ENCODE measurements at places on chromosomes 7 and 10.

DNA sequence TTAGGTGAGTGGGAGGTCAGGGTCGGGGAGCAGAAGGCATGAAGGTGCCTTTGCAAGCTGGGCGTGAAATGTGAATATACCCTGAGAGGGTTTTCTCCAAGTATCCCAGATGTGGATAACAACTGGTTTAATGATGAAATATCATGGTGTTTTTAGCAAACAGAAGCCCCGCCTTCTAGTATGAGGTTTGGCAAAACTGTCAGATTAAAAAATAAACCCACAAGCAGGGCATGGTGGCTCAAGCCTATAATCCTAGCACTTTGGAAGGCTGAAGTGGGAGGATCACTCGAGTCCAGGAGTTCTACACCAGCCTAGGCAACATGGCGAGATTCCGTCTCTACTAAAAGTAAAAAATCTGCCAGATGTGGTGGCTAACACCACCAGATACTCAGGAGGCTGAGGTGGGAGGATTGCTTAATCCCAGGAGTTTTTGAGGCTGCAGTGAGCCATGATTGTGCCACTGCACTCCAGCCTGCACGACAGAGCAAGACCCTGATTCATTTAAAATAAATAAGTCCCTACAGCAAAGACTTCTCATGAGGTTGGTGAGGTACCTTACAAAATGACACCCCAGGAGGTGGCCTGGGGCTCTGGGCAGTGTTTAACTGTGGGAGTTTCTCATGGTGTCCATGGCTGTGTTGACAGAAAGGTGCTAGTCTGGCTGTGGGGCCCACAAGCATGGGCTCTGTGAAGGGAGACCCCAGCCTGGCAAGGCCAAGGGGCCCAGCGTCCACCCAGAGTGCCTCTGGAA is 6.7 kb upstream of the PWWP2B start:
- H3K4me3 ChIP-seq, result no peak overlapping the region
- H3K36me3 ChIP-seq, result no peaks in the 10 kb centered on the region
- peaks cover 6% of the 10 kb centered on the region for H3K4me1 ChIP-seq
- H3K27me3 ChIP-seq, result no peaks in the 10 kb centered on the region
- H3K27ac ChIP-seq, result no peak overlapping the region

DNA sequence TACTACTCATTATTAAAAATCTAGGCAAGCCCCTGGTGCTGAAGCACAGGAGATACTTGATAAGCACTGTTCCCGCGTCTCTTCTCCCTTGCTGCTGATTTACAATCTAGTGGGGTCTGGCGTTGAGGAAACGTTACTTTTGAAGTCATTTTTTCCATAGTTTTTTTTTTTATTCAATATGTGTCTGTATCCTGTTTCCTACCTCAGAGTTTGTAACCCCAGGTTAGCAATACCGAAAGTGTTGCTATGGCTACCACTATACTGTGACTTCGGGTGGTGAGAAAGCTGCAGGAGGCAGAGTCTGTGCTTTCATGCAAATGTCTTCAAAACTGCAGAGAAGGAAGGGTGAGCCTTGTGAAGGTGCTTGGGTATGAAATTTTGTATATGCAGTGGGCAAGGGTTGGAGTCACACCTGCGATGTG is 458.8 kb upstream of the GHITM start:
- peak overlapping the region; percentile 25 for H3K4me3 ChIP-seq
- peak overlapping the region; percentile 52 for H3K27ac ChIP-seq
- no peaks in the 10 kb centered on the region for H3K27me3 ChIP-seq
- H3K4me1 ChIP-seq, result peaks cover 19% of the 10 kb centered on the region

DNA sequence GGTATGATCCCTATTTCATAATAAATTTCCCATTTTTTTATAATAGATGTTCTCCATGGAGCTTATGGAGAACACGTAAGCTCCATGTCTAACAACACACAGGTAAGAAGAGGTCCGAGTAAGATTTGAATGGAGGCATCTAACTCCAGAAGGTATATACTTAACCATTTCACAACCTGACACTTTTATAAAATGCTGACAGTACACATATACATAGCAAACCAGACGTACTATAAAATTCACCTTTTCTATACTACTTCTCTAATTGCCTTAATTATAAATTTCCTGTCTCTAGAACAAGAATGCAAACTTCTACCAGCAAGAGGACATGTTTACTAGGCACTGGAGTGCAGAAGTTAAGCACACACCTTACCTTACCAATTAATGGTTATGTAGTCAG is 151.3 kb downstream of the DGKI start:
- no peaks in the 10 kb centered on the region for H3K27me3 ChIP-seq
- H3K36me3 ChIP-seq, result peaks cover 1% of the 10 kb centered on the region
- no peaks in the 10 kb centered on the region for H3K4me1 ChIP-seq
- H3K4me3 ChIP-seq, result no peak overlapping the region

DNA sequence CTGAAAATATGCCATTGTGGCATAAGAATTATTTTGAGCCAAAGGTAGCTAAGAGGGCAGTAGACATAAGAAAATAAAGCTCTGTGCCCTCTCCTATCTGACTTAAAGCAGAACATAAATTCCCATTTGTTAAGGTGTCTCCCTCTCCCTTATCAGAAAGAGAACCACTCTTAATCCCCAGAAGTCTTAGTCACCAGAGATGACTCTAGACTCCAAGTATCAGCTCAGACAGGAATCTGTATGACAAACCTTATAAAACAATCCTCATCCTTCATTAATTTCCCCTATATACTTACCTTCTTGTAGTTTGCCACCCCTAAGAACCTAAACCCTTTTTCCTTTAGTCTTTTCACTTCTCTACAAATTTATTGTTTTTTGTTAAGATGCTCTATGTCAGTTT is 21.8 kb upstream of the PIP4K2A start:
- H3K27me3 ChIP-seq, result no peaks in the 10 kb centered on the region
- DNase-seq, result no peak
- no peak overlapping the region for H3K27ac ChIP-seq
- no peaks in the 10 kb centered on the region for H3K36me3 ChIP-seq

DNA sequence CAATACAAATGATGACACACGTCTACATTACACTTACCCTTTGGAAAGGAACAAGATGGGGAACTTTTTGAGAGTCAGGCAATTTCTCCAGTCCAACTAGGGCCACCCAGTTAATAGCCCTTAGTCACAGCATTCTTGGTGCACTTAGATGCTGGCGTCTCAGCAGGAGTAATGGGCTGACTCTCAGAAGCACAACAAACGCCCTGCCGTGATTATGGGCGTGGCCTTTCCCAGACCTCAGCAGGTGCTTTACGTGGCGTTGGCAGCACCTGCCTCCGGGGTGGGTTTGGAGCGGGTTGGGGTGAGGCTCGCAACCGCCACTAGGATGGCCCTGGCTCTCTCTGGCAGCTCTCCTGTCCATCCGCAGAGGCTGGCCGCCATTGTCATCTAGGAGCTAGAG is 147.6 kb upstream of the SHH start:
- H3K4me1 ChIP-seq, result peaks cover 25% of the 10 kb centered on the region
- peaks cover 15% of the 10 kb centered on the region for H3K27me3 ChIP-seq
- H3K27ac ChIP-seq, result no peak overlapping the region

DNA sequence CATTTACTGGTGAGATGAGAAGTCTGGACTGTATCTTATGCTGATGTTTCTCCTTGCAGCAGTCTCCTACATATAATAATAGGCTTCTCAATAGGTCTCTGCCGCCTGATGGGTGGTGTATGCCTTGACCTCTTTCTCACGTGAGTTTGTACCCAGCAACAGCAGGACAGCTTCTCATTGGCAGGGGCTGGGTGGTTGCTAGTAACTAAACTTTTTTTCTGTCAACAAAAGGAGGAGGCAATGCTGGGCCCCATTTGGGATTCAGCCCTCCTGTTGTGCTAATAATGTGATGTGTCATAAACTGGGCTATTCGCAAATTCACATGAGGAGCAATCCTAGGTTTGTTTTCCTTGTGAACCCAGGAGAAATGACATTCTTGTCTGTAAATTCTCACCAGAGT is 533.6 kb downstream of the GATA3 start:
- H3K4me1 ChIP-seq, result peaks cover 28% of the 10 kb centered on the region

DNA sequence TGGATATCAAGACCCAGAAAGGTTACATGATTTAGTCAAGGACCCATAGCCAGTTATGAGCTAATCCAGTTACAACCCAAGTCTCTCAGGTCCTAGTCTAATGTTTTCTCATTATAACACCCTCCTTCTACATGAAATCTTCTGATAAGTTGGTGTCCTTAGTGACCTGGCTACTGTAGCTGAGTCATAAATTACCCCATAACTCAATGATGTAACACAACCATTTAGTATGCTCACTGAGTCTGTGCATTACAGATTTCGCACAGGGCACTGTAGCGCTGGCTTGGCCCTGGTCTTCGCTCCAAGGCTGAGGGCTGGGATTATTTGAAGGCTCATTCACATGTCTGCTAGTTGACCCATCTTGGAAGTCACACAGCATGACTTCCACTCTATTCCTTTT is 36.0 kb upstream of the GLCCI1 start:
- H3K27ac ChIP-seq, result no peak overlapping the region
- no peak for DNase-seq
- no peak overlapping the region for H3K4me3 ChIP-seq

DNA sequence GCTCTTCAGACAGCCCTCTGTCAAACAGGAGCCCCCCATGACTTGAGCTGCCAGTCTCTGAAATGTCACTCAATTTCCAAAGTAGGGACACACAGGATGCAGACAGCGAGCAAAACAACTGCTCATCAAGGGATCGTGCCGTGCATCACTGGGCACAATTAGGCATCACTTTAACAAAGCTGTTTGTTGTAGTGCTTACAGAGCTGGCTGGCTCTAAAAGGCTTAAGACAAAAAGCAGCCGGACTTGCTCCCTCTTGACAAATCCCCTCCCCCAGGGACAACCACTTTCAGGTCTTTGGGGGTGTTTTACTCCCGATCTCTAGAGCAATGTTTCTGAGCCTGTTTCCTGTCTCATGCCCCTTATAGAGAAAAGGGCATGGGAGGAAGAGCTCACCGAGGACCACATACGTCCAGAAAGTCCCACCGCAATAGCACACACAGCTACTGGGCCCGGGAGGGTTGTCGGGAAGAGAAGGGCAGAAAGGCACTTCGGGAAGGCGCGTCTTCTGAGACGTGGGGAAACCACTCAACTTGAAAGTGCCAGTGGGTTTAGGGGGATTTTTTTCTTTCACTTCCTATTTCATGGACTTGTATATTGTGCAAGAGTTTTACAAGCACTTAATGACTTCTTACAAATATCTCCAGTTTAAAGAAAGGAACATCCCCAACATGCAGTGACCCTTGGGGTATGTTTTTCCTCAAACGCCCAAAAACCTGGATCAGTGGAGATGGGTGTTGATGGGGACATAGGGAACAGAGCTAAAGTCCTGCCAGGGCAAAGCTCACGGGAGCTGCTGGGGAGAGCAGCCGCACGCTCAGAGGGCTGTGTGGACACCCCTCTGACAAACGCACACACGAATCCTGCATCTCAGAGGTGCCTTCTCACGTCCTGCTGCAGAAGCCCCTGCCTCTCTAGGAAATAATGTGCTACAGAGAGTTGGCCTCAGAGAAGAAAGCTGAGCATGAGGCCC is 27.1 kb downstream of the LRRC20 start:
- H3K4me3 ChIP-seq, result peak overlapping the region; percentile 84
- H3K4me1 ChIP-seq, result peaks cover 34% of the 10 kb centered on the region
- no peaks in the 10 kb centered on the region for H3K27me3 ChIP-seq

Measured in activated T-cell treated with anti-CD3 and anti-CD28 coated beads, Interleukin-2, amount 50 U/mL, for 72 hours (primary cell).